ENCODE measurements at places on chromosomes 16 and 17.

DNA sequence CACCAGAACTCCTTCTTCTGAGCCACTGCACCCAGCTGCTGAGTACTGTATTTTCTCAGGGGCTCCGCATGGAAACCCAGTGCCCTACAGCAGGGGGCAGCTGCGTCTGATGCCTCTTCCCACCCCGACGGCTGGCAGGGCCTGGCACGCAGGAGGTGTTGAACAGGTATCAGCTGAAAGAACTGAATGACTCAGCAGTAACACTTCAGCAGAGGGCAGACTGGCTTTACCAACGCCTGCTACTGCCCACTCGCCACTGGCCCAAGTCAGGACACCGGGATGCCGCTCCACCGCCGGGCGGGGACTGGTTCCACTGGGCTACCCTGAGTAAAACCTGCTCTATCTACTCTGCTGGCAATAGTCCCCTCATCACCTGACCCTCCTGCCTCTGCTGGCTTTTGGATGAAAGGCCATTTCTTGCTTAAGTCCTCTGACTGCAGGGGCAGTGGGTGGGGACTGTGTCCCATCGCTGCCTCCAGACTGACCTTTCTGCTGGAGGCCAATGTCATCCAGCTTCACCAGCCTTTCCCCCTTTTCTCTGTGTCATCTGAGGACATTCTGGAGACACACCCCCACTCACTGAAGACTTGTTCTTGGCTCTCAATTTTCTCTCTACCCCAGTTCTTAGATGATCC, 100.4 kb upstream of the FA2H start:
- DNase-seq, result no peak

DNA sequence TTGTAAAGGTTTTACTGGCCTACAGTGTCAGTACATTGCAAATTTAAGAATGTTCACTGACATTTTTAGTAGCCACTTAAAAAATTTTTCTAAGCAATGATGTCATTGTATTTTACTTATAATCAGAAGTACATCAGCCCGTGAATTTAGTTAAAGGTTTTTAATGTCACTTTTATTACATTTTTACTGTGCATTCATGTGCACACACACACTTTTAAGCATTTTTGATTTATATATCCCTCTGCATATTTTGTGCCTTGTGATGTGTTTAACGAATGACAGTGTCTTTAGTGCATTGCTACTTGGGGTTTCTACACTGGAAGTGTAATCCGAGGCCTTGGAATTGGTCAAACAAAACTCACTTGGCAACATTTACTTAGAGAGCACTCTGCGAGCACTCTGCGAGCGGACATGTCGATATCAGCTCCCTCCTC, 190.4 kb downstream of the WWOX start:
- DNase-seq, result no peak

GRCh38 chr16:7716660-7717550, 384.3 kb downstream of the RBFOX1 start:
- DNase-seq, result no peak

- DNase-seq, result no peak
Measured at GRCh38 chr16:57600048-57600835, 28.2 kb upstream of the ADGRG1 start.

DNA sequence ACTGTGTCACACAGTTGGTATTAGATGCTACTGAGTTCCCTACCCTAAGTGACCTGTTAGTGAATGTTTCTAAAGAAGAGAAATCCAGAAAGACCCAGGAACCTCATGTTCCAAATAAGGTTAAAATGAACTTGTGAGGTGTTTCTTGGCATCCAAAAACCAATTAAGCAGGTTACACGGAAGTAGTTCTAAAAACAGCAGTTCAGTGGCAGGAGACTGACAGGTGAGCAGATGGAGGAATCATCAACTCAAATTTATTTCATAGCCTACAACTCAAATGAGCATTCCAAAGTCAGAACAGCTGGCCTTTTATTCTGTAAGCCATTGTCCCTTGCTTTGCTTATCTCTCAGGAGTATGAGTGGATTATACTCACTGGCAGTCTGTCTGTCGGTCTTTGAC, 188.3 kb downstream of the IRX3 start:
- no peak for DNase-seq

- DNase-seq, result no peak
Measured at GRCh38 chr16:73405851-73406250, 357.9 kb upstream of the ZFHX3 start.
